Endothelial cell (in vitro differentiated cells): ENCODE measurements at places on chromosomes 16 and 17.
A peak's percentile ranks its signal among the peaks of the same experiment; 100 is the strongest.

GRCh38 chr17:61488878-61489718 is 36.9 kb downstream of the TBX4 start:
- no peak overlapping the region for H3K4me3 ChIP-seq
- no peak for DNase-seq
- peaks cover 4% of the 10 kb centered on the region for H3K4me1 ChIP-seq
- no peaks in the 10 kb centered on the region for H3K27me3 ChIP-seq
- H3K36me3 ChIP-seq: no peaks in the 10 kb centered on the region

- H3K4me3 ChIP-seq: no peak overlapping the region
- H3K27me3 ChIP-seq: peaks cover 3% of the 10 kb centered on the region
- peaks cover 2% of the 10 kb centered on the region for H3K4me1 ChIP-seq
- no peaks in the 10 kb centered on the region for H3K36me3 ChIP-seq
These were observed 50.3 kb downstream of the ABCC12 start for GRCh38 chr16:48105456-48105855.

DNA sequence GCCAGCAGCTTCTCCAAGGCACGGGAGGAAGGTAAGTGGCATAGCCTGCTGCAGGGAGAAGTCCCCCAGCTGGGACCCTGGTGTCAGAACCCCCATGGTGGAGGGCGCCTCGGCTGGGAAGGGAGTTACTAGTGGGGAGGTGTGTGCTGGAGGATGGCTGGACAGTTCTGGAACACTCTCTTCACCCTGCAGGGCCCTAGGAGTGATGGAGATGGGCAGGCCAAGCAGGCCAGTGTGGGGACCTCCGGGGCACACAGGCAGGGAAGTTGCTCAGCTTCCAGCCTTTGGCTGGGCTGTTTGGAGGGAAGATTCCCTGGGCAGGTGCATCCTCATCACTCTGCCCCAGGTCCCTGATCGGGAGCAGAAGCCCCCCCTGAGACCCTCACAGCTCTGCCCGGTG is 696 bp downstream of the C17orf99 start:
- H3K36me3 ChIP-seq: peaks cover 4% of the 10 kb centered on the region
- H3K4me3 ChIP-seq: no peak overlapping the region
- peaks cover 18% of the 10 kb centered on the region for H3K4me1 ChIP-seq
- H3K27me3 ChIP-seq: peaks cover 8% of the 10 kb centered on the region
- DNase-seq: no peak
- H3K27ac ChIP-seq: no peak overlapping the region

DNA sequence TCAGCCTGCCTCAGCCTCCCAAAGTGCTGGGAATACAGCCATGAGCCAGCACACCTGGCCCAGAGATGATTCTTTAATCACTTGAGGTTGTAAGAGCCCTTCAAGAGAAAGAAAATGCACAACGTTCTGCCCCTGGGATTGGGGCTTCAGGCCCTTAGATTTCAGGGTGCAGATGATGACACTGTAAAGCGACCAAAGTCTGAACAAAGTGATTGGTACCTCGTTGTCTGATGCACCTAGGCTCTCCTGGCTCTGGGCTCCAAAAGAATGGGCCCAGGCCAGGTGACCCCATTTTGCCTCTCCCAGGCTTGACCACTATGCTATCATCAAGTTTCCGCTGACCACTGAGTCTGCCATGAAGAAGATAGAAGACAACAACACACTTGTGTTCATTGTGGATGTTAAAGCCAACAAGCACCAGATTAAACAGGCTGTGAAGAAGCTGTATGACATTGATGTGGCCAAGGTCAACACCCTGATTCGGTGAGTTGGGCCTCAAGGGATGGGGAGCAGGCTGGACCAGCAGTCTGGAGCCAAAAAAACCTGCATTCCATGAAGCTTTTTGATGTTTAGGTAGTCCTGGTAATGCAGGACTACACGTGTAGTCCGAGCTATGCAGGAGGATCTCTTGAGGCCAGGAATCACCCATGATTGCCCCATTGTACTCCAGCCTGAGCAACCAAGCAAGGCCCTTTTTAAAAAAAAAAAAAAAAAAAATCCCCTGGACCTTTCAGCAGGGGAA is 2.8 kb downstream of the RPL23A start:
- DNase-seq: no peak
- no peak overlapping the region for H3K27ac ChIP-seq
- H3K27me3 ChIP-seq: peaks cover 33% of the 10 kb centered on the region

DNA sequence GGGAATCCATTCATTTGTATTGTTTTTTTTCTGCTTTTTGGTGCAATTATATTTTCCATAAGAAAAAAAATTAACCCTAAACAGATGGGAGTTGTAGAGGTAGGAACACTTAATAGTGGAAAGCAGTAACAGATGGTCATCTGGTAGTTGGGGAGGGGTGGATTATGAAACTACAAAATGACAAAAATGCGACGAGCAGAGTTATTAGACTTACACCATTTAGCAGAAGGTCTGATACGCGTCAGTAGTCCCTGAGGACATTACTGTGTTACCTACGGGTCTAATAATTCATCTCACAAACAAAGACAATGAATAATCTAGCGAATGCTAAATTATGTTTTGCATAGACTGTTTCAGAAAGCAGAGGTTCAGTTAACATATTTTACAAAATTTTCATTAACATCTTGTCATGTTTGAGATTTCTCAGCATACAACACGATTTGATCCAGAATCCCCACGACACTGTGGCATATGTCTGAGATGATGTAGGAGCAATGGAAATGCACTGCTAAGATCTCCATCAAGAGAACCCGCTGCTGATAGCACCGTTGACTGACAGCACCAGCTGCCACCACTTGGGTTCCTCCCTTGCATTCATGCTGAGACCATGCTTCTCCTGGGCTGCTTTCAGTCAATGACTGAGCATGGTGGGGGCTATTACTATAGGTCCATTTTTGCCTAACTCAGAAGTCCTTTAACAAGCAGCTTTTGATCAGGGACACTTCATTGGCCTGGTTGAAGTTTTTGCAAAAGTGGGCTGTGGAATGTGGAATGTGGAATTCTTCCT is 182.2 kb upstream of the CPHXL start:
- DNase-seq: no peak
- no peak overlapping the region for H3K27ac ChIP-seq
- no peak overlapping the region for H3K4me3 ChIP-seq
- no peaks in the 10 kb centered on the region for H3K36me3 ChIP-seq
- no peaks in the 10 kb centered on the region for H3K27me3 ChIP-seq
- no peaks in the 10 kb centered on the region for H3K4me1 ChIP-seq

- no peak overlapping the region for H3K27ac ChIP-seq
- peaks cover 3% of the 10 kb centered on the region for H3K36me3 ChIP-seq
- no peak for DNase-seq
- no peak overlapping the region for H3K4me3 ChIP-seq
- H3K27me3 ChIP-seq: peaks cover 12% of the 10 kb centered on the region
These were observed 16.5 kb downstream of the TSPOAP1 start for GRCh38 chr17:58312021-58312630.

- no peak overlapping the region for H3K4me3 ChIP-seq
- peaks cover 2% of the 10 kb centered on the region for H3K27me3 ChIP-seq
- peaks cover 5% of the 10 kb centered on the region for H3K36me3 ChIP-seq
- H3K4me1 ChIP-seq: peaks cover 17% of the 10 kb centered on the region
- DNase-seq: no peak
- no peak overlapping the region for H3K27ac ChIP-seq
These were observed 29.3 kb downstream of the DHX38 start for GRCh38 chr16:72122916-72123315.

GRCh38 chr17:28520687-28521086 is 14.5 kb downstream of the FOXN1 start:
- H3K4me1 ChIP-seq: peaks cover 7% of the 10 kb centered on the region
- peaks cover 10% of the 10 kb centered on the region for H3K27me3 ChIP-seq
- no peak for DNase-seq
- H3K36me3 ChIP-seq: no peaks in the 10 kb centered on the region
- no peak overlapping the region for H3K27ac ChIP-seq
- H3K4me3 ChIP-seq: no peak overlapping the region

DNA sequence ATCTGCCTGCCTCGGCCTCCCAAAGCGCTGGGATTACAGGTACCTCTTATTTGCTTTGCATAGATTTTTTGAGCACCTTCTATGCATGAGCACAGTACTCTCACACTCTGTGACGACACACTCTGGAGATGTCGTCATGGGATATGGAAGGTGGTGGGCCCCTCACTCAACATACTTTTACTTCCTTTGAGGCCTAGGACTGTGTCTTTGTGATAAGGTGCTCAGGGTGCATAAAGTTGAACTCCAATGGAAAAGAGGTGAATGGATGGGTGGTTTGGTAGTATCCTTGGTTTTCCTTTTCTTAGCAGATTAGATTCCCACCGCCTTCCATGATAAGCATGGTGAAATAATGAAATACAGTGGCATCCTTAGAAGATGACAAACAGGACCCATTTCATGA is 6.1 kb upstream of the CDK5RAP3 start:
- peaks cover 9% of the 10 kb centered on the region for H3K27me3 ChIP-seq
- H3K36me3 ChIP-seq: peaks cover 6% of the 10 kb centered on the region
- no peak overlapping the region for H3K27ac ChIP-seq

GRCh38 chr17:49260011-49260816 is 29.6 kb upstream of the PHOSPHO1 start:
- peaks cover 7% of the 10 kb centered on the region for H3K27me3 ChIP-seq
- H3K4me1 ChIP-seq: no peaks in the 10 kb centered on the region
- peak overlapping the region; percentile 36 for H3K27ac ChIP-seq
- peak; percentile 65 for DNase-seq
- H3K36me3 ChIP-seq: no peaks in the 10 kb centered on the region

DNA sequence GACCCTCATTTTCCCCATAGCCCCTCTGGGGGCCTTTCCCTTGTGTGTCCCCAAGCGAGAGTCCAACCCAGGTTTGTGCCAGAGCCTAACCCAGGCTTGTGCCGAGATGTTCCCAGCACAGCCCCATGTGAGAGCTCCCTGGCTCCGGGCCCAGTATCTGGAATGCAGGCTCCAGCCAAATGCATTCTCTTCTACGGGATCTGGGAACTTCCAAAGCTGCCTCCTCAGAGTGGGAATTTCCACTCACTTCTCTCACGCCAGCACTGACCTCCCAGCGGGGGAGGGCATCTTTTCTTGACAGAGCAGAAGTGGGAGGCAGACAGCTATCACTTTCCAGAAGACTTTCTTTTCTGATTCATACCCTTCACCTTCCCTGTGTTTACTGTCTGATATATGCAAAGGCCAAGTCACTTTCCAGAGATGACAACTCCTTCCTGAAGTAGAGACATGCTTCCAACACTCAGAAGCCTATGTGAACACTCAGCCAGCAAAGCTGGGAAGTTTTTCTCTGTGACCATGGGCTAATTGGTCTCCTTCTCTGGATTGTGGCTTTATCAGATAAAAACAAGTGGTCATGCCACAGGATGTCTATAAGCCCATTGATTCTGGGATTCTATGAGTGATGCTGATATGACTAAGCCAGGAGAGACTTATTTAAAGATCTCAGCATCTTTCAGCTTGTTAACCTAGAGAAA is 2.5 kb upstream of the CCL2 start:
- DNase-seq: no peak
- no peak overlapping the region for H3K4me3 ChIP-seq
- H3K27me3 ChIP-seq: peaks cover 8% of the 10 kb centered on the region
- peaks cover 4% of the 10 kb centered on the region for H3K36me3 ChIP-seq
- peaks cover 31% of the 10 kb centered on the region for H3K4me1 ChIP-seq

- H3K36me3 ChIP-seq: no peaks in the 10 kb centered on the region
- H3K27me3 ChIP-seq: peaks cover 2% of the 10 kb centered on the region
- no peak overlapping the region for H3K27ac ChIP-seq
- no peak for DNase-seq
These were observed 38.0 kb downstream of the CACNG3 start for GRCh38 chr16:24294131-24294530.

DNA sequence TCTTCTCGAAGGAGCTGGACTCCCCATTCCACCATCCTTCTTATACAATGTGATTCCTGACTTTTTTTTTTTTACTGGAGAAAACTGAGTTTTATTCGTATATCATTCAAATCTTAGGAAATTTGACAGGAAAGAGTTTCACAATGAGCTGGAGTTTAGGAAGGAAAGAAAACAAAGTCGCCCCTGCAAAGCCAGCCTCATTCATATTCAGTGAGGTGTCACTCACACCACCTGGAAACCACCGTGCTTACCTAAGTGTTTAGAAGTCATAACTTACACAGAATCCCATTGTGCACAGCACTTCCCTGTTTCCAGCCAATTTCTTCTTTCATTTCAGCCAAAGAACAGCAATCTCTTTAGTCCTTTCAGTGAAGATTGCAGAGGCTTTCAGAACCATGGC is 90.3 kb upstream of the CHMP6 start:
- H3K27me3 ChIP-seq: peaks cover 16% of the 10 kb centered on the region
- no peak overlapping the region for H3K4me3 ChIP-seq
- H3K27ac ChIP-seq: no peak overlapping the region

DNA sequence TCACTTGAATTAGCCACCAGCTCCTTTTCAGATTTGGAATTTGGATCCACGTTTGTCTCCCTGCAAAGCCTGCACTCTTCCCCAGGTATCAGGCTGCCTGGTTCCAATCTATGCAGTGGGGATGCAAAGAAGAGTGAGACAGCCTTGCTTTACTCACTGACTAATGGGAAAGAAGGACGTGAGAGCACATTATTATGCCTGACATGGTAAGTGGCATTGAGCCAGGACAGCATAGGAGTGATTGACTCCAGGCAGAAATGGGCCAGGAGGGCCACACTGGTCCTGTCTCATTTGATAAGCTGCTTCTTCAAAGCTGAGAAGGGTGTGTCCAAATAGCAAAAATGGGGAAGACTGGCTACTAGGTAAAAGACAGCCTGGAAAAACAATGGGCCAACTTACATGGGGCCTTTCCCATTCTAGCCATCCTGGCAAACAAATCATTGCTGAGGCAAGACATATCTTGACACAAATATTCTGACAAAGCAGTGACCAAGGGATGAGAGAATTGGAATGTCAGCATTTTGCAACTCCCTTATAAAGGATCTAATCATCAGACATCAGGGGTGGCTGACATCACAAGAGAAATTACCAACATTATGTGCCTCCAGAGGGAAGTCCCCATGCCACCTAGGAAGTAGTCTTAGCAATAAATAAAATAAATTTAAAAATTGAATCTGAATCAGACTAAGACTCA is 38.6 kb downstream of the CDH11 start:
- no peak overlapping the region for H3K4me3 ChIP-seq
- no peak for DNase-seq
- no peaks in the 10 kb centered on the region for H3K36me3 ChIP-seq
- H3K27ac ChIP-seq: no peak overlapping the region

DNA sequence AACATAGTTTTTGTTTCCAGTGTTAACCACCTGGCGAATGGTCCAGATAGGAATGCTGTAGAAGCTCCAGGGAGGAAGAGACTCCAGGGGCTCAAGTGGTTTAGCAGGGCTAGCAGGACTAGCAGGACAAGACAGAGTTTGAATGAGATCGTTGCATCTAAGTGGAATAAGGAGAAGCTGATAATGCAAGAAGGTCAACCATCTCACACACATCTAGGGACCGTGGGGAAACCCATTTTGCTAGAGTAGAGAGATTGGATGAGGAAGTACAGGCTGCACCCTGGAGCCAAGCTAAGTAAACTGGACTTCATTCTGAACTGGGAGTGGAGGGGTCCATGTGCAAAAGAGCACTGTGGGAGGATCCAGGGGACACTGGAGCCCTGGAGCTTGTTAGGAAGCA is 86.1 kb upstream of the HSBP1 start:
- peaks cover 5% of the 10 kb centered on the region for H3K4me1 ChIP-seq
- no peak for DNase-seq
- H3K4me3 ChIP-seq: no peak overlapping the region
- H3K27me3 ChIP-seq: no peaks in the 10 kb centered on the region

GRCh38 chr16:81575307-81575706 is 130.7 kb downstream of the CMIP start:
- H3K4me3 ChIP-seq: no peak overlapping the region
- no peak for DNase-seq
- peaks cover 10% of the 10 kb centered on the region for H3K27me3 ChIP-seq
- H3K27ac ChIP-seq: no peak overlapping the region
- H3K4me1 ChIP-seq: no peaks in the 10 kb centered on the region

GRCh38 chr16:57383276-57384247 is 11.3 kb downstream of the CX3CL1 start:
- DNase-seq: no peak
- no peak overlapping the region for H3K4me3 ChIP-seq
- H3K27me3 ChIP-seq: peaks cover 8% of the 10 kb centered on the region
- H3K27ac ChIP-seq: peak overlapping the region; percentile 30
- peaks cover 9% of the 10 kb centered on the region for H3K4me1 ChIP-seq
